ENCODE measurements at places on chromosomes 1 and 21.

GRCh38 chr1:235206533-235207208, 45.6 kb upstream of the RBM34 start:
- DNase-seq, result no peak

DNA sequence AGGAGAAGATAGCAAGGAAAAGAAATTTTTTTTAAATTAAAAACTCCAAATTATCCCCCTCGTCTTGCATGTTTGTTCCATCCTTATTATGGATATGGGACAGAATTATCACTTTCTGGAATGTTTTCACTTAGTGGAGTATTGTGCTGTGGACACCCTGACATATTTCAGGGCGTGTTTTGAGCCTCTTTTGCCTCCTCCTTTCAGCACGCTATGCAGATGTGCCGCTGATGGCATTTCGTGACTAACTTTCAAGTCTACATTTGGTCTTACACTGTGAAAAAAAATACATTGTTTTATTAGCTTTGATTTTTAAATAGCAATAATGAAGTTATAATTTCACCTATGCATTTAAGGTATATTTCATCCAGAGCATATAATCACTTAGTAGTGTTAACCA, 738.7 kb downstream of the LTN1 start:
- no peak for DNase-seq

DNA sequence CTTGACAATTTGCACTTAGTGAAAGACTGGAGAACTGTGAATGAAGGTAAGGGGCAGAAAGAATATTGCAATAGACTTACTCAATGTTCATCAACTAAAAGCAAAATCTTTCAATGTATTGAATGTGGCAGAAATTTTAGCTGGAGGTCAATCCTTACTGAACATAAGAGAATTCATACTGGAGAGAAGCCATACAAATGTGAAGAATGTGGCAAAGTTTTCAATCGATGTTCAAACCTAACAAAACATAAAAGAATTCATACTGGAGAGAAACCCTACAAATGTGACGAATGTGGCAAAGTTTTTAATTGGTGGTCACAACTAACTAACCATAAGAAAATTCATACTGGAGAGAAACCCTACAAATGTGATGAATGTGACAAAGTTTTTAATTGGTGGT, 80.7 kb downstream of the JMJD4 start:
- no peak for DNase-seq

- DNase-seq, result peak; percentile 44
Measured at GRCh38 chr21:36627242-36627641, 71.7 kb upstream of the SIM2 start.

GRCh38 chr1:93707956-93708355, 26.3 kb upstream of the BCAR3 start:
- no peak for DNase-seq

DNA sequence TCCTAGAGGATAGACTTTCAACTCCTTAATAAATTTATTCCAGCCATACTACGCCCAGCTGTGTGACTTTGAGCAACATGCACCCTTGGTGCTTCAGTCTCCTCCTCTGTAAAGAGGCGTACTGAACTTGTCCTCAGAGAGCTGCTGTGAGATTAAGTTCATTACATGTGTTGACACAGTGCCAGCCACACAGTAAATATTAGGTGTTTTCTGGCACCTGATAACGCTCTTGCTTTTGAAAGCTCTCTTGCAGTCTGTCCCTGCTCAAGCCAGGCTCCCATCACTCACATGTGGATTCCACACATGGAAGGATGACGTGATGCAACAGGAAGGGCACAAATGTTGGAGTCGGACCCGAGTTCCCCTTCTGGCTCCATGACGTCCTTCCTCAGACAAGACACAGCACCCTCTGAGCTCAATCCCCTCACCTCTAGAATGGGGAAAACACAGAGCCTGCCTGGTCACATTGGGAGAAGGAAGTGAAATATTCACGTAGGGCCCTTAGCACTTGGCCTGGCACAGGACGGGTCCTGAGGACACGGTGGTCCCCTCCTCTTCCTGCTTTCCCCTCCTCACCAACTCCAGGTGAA, 7.7 kb downstream of the IFNLR1 start:
- no peak for DNase-seq

DNA sequence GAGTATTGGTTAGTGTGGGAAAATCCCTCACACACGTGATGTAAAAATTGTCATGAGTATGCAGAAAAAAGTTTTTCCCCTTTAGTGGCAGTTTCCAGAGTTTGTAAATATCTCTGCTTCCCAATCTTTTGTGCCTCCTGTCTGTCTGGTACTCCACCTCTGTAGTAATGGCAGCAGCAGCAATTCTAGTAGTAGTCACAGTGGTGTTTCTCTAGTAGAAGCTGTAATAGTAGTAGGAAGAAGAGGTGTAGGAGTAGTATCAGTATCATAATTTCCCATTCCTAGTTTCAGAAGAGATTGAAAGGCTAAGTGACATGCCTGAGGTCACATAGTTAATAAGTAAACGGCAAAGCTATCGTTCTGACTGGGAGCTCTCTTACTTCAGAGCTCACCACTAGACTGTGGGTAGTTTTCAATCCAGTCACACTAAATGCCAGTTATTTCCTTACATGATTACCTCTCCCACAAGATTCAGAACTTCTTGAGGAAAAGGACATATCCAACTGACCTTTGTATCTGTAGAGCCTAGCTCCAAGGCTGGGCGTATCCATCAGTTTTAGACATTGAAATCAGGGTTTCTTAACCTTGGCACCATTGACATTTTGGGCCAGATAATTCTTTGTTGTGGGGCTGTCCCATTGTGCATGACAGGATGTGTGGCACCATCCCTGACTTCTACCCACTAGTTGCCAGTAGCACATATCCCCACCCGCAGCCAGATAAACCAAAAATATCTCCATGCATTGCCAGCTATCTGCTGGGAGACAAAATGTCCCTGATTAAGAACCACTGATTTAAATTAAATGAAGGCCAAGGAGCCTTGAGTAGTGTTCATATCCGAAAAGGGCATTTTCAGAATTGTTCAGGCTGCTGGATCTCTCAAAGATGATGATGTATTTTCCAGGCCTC, 135.9 kb downstream of the FGGY start:
- DNase-seq, result no peak

Data from RWPE1 (cell line).